ENCODE measurements at places on chromosomes 13 and 19. TPM values are rescaled to one million over a fixed set of nuclear protein-coding genes. Genes with fewer than 3 reads are reported as not detected.

DNA sequence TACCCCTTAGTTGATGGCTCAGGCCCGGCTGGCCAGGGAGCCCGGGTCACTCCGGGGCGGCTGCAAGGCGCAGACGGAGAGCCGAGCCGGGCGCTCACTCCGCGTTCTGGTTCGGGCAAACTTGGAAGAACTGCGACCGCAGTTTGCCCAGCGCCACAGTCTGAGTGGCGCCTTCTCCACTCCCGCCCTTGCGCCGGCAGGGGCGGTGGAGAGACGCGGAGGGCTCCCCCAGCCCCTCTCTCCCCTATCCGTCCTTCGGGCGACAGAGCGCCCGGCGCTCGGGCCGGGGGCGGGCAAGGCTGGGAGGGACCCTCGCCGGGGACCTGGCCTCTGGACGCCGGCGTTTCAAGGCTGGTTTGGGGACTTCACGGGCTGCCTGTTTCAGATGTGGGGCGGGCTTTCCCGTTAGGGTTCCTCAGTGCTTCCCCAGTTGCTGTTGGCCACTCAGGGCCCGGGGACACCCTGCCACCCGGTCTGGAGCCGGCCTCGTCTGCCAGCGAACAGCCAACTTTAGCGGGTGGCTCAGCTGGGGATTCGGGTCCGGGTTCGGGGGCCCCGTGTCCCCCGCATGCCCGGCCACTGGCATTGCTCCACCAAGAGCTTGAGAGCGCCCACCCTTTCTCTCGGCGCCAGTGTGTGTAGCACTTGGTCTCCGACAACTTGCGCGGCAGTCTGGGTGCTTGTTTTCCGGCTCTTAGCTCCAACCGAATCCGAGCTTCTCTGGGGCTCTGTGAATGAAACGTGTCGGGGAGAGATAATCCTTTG, 1.5 kb downstream of the GPC6 start:
- DNase-seq = peak; percentile 88

PLVAP gene
- 10.9 TPM for total RNA-seq

- no peak for DNase-seq
Observed at GRCh38 chr13:98976941-98977340, 923 bp downstream of the DOCK9 start.

GRCh38 chr13:25699600-25699999, 327.8 kb downstream of the ATP8A2 start:
- no peak for DNase-seq

GRCh38 chr19:4369888-4370260, 26.5 kb downstream of the MPND start:
- no peak for DNase-seq

GRCh38 chr19:40312533-40312932, 27.4 kb upstream of the AKT2 start:
- no peak for DNase-seq

- no peak for DNase-seq
Observed at GRCh38 chr13:64817691-64818090, 2412.4 kb downstream of the PCDH9 start.

GRCh38 chr13:76552041-76552772, 334.0 kb downstream of the KCTD12 start:
- DNase-seq = peak; percentile 55
